ENCODE measurements at places on chromosomes 12 and 14.

GRCh38 chr12:86213012-86213411, 43.2 kb downstream of the MGAT4C start:
- DNase-seq, result no peak

DNA sequence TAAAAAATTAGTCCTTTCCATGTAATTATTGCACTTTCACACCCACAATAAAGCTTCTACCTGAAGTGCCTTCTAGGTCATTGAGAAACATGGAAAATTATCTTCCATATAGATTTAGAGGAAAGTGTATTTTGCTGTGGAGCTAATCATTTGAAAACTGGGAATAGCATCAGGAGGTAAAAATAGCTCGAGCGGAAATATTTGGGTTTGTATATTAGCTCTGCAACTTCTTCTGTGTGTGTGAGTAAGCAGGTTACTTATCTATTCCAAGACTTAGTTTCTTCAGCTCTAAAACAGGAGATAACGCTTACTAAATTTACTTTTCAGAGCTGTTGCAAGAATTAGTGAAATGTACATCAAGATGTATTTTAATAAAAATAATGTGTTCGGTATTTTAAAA, 95.0 kb upstream of the MON2 start:
- no peak for DNase-seq

- DNase-seq, result no peak
These were observed 3.2 kb upstream of the SPTSSA start for GRCh38 chr14:34465069-34465859.

DNA sequence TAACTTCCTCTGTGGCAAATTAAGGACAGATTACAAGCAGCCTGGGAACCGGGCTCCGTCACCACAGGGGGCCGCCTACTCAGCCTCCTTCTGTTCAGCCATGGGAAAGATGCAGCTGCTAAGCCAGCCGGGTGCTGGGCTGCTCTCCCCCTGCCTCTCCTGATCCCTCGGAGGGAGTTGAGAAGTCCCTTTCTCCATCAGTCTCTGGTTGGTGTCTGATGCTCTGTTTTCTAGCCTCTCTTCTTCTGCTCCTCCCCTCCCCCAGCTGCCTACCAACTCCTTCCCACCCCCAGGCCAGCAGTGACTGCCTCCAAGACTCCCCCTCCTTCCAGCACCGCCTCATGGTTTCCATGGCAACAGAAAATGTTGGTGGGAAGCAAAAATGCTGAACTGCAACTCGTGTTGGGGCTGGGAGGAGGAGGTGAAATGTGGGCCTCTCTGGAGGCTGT, 486.7 kb downstream of the APAF1 start:
- DNase-seq, result no peak

DNA sequence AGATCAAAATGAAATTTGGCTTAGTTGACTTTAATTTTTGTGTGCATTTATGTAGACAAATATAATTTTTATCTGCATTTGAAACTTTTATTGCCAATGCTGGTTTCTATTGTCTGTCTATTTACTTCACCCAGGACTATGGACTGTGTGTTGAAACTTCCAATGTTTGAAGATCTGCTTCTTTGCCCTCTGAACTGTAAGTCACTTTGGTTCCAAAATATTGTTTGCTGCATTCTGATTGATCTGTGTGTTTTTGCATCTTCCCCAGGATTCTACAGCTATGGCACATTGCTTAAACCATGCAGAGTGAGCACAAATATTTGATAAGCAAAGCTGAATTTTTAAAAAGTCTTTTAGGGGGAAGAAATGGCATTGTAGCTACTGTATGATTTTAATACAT, 131.0 kb upstream of the SOX5 start:
- DNase-seq, result no peak

- DNase-seq, result no peak
These were observed 123.9 kb upstream of the CCDC198 start for GRCh38 chr14:57617510-57617909.

- no peak for DNase-seq
These were observed 27.8 kb downstream of the CNOT2 start for GRCh38 chr12:70271025-70271424.

DNA sequence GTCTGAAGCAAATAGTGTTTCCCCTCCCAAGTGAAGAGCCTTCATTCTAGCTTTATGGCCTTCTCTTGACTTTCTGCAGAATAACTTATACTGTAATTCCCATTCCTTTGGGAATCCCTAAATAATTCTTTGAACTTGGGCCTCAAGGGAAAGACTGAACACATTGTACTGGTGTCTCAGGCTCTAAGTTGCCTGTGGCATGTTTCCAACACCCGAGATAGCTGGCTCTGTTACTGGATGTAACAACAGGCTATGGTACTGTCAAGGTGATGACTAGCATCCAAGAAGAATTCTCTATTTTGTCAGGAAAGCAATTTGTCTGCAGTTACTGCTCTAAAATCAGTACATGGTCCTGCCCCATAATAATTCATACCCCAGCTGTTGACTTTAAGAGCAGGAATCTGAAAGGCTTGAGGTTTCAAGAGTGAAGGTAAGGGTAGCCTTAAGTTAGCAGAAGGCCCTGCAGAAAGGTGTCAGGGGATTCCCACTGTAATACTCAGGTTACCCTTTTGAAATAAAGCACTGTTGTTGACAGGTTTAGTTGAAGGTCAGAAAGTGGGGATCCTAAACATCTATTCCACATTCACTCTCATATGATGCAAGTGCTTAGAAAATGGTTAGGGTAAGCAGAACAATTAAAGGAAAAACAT, 5.2 kb downstream of the GPX2 start:
- no peak for DNase-seq

- DNase-seq, result no peak
These were observed 194.2 kb downstream of the GXYLT1 start for GRCh38 chr12:41950455-41950854.
